ENCODE measurements at places on chromosomes 16 and 17.

GRCh38 chr16:61892531-61892930 lies 143.7 kb downstream of the CDH8 start:
- no peak for DNase-seq

DNA sequence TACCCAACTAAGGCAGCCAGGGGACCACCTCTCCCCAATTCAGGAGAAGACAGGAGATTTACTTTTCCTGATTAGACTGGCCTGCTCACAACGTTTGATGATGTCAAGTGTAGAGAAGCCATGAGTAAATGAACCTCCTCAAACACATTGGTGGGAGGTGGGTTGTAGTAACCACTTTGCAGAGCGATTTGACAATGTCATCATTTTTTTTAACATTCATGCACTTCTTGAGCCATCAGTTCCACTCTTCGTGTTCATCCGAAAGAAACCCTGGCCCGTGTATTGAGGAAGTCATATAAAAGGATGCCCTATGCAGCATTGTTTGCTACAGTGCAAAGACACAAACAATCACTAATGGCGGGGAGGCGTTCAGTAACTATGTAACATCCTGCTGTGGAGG lies 5.5 kb upstream of the KRT19 start:
- no peak for DNase-seq

DNA sequence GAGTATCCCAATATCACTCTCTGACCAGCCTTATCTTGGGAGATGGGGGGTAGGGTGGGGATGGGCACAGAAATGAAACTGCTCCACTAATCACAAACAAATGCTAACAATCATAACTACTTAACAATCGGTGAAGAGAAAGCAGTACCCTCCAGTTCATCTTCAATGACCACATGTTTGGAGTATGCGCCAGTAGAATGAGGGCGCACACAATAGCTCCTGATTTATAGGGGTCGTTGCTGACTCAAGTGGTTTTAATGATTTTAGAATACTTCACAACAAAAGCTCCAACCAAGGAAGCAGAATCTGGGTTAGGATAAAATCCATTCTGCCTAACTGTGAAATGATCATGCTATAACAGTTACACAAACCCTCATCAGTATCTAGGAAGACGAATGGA lies 184.4 kb downstream of the AATF start:
- no peak for DNase-seq

DNA sequence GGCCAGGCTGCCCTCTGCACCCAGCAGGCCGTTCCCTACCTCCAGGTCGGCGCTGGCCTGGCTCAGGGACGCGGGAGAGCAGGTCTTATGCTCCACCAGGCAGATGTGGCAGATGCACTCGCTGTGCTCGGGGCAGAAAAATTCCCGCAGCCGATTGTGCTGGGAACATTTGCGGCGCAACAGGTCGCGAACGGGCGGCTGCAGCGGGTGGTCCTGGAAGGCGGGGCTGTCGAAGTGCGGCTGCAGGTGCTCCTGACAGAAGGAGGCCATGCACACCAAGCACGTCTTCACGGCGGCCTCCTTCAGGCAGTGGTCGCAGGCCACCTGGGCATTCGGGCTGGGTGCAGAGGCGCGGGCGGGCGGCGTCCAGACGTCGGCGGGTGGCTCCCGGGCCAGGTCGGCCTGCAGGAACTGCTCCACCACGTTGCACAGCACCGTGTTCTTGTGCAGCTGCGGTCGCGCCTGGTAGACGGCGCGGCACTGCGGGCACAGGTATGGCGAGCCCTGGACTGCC lies 439 bp downstream of the TRIM25 start:
- no peak for DNase-seq

DNA sequence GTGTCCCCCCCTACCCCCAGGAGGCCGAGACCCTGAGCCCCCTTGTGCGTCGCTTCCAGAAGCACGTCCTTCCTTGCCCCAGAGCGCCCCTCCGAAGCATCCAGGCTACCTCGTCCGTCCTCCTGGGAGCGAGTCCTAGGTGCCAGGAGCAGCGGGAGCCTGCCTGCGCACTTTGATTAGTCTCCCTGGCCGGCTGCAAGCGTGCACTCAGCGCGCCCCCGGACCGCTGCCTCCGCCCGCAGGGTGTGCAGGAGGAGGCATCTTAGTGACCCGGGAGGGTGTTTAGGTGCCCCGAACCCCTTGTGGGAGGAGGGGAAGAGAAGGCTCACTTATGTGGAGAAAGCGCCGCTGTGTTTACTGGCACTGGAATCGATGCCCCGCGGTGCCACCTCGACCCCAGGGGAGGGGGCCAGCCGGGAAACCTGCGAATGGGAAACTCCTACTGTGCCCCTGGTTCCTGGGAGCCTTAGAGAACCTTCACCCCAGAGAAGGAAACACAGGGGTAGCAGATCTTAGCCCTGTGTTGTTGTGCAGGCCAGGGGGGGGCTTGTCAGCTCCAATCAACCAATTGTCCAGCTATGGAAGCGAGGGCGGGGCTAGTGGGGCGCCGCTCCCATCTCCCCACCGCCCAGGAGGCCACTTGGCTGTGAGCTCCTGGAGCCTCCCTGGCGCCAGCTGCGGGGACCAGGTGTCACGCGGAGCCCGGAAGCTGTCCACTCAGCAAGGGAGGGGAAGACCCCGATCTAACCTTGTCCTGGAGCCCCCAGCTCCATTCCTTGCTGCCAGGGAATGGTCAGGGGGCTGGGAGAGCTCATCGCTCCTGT lies 922.8 kb upstream of the EEF2KMT start:
- no peak for DNase-seq

DNA sequence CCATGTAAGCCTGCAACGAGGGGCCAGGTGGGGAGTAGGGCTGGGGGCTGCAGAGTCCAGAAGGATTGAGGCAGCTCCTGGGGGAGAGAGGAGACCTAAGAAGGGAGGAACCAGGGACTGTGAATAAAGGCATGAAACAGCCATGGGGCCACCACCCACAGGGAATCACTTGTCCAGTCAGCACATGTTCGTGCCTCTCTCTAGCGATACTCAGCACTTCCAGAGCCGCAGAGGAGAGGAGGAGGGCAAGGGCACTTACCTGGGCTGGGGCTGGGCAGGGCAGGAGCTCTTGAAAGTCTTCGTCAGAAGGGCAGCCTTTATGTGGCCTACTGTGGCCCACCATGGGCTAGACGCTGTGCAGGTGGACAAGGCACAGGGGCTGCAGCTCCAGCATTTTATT lies 24.2 kb downstream of the CACNA1G start:
- DNase-seq = no peak

- no peak for DNase-seq
Measured at GRCh38 chr17:77737442-77738265, 220.8 kb upstream of the TNRC6C start.

GRCh38 chr16:85872734-85873133 lies 26.2 kb upstream of the IRF8 start:
- no peak for DNase-seq

DNA sequence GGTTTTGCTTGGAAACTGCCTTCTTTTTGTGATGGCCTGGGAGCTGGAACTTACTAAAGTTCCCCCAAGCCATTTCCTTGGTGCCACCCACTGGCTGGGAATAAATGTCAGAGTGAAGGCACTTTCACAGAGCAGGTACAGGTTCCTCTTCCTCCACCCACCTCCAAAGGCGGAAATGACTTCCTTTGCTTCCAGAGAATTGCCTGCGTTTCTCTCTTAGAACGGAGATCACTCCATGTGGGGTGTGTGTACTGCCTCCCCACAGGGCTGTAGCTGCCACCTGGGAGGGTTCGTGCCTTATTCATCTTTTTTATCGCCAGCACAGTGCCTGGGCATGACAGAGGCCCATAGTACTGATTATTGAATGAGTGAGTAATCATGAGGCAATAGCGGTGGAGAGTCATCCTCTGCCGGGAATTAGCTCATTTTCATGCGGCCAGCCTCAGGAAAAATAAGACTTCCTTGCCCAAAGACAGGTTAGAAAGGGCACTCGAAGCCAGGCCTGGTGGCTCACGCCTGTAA lies 32.2 kb upstream of the HAS3 start:
- DNase-seq = no peak

- DNase-seq = no peak
Measured at GRCh38 chr17:54270499-54270898, 447.8 kb downstream of the KIF2B start.

- no peak for DNase-seq
Measured at GRCh38 chr16:22681554-22682291, 132.2 kb upstream of the HS3ST2 start.

GRCh38 chr17:280901-281300 lies 71.7 kb downstream of the RPH3AL start:
- no peak for DNase-seq

GRCh38 chr17:80959330-80960036 lies 32.2 kb upstream of the CHMP6 start:
- DNase-seq = no peak

DNA sequence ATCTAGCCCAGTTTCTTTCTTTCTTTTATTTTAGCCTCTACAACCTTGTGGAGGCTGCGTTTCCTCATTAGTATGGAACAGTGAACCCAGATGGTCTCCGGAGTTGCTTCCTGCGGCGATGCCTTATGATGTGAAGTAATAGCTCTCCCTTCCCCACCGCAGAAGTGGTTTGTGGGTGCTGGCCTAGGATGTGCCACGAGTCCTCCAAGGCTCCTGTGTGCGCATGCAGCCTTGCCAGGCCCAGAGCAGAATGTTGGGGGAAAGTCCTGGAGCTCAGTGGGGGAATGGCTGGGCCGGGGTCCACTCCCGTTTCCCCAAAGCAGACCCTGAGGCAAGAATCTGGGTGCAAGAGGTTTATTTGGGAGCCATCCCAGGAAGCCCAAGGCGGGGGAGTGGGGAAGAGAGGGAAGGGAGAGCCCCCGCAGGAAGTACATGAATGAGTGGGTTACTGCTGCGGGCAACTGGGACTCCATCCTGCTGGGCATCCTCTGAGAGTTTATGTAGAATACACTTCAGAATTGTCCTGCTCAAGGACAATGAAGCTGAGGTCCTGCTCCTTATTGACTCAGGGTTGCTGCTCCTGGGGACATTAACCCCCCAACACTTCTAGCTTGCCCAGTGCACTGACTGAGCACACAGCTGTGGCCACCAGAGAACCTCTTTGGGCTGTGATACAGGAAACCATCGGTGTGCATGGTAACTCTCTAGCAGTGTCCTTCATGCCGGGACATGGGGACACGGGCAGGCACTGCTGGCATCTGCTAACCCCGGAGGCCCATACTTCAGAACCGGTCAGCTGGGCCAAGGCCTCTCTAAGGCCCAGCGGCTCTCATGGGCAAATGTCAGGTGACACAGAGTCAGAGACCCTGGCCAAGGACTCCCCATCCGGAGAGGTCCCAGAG lies 3.7 kb upstream of the HCRT start:
- DNase-seq = no peak

GRCh38 chr17:66952031-66952524 lies 12.4 kb upstream of the CACNG4 start:
- no peak for DNase-seq

- peak; percentile 28 for DNase-seq
Measured at GRCh38 chr17:76179496-76180467, 38.7 kb upstream of the FOXJ1 start.

GRCh38 chr17:78654325-78654724 lies 77.1 kb upstream of the DNAH17 start:
- DNase-seq = no peak

- DNase-seq = no peak
Measured at GRCh38 chr17:7440834-7441195, 1.5 kb downstream of the FGF11 start.

GRCh38 chr17:62790564-62790986 lies 17.5 kb downstream of the MARCHF10 start:
- DNase-seq = no peak

- DNase-seq = no peak
Measured at GRCh38 chr16:87431926-87432325, 39.8 kb downstream of the MAP1LC3B start.

GRCh38 chr16:12450387-12450786 lies 353.3 kb downstream of the CPPED1 start:
- no peak for DNase-seq

DNA sequence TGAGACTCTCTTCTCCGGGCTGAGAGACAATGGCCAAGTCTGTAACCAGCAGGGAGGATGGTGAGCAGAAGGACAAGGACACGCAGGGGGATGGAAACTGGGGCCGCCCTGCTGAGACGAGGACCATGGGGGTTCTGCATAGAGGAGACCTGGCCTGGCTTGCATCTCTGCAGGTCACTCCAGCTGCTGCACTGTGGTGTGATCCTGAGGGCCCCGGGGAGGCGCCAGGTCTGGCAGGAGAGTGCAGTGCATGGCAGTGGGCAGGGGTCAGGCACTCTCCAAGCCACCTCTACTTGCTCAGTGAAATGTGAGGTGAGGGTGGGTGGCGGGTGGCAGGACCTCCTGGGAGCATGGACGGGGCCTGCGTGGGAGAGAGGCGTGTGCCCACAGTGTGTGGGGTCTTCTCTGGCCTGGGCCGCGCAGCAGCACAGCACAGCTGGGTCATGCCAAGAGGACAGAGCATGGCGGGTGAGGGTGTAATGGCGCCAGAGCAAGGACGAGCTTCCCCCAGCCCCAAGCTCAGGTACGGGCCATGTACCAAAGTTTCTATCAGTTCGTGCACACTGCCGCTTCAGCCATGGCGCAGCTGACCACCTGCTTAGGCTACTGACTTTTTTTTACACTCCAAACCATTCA lies 43.1 kb downstream of the KLHDC4 start:
- no peak for DNase-seq

DNA sequence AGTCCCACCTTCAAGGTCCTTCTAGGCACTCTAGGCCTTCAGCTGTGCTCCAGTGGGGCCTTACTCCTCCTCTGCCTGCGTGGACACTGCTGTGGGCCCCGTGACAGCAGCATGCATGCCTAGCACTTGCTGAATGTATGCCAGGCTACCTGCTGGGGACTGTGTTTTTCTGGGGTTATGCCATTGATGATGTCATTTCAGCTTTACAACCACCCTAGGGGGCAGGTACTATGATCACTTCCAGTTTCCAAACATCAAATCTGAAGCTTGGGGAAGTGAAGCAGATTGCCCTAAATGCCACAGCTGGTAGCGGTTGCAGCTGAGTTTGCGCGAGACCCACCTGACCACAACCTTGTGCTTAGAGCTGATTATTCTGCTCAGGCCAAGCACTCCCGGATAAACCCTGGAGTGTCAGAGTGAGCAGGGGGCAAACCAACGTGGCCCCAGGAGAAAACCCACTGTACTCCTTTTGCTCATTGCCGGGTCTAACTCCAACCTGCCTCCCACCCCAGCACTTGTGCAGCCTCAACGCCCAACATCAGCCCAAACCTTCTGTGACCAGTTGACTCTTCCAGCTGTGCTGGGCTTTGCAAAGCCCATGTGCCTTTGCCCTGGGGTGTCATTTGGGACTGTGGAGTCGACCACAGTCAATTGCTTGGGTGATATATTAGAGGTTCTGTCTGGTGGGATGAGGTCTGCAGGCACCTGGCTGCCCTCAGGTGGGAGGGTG lies 168.4 kb downstream of the ENGASE start:
- DNase-seq = no peak

- DNase-seq = no peak
Measured at GRCh38 chr16:67149276-67150046, 1.3 kb downstream of the B3GNT9 start.

Measured in CD4-positive, alpha-beta T cell treated with Interferon alpha-2 for 1 hour (primary cell).